ENCODE measurements at places on chromosomes 12 and 14.
A peak's percentile ranks its signal among the peaks of the same experiment; 100 is the strongest.

GRCh38 chr12:53972152-53972702, 699 bp upstream of the HOXC11 start:
- DNase-seq, result no peak

GRCh38 chr12:93358821-93359220, 18.9 kb upstream of the NUDT4 start:
- no peak for DNase-seq

- no peak for DNase-seq
Observed at GRCh38 chr12:41552588-41552987, 364.5 kb downstream of the PDZRN4 start.

GRCh38 chr14:23639048-23639890, 3.1 kb downstream of the DHRS2 start:
- no peak for DNase-seq

- DNase-seq, result peak; percentile 86
Observed at GRCh38 chr12:64221651-64222008, 466 bp downstream of the KICS2 start.

DNA sequence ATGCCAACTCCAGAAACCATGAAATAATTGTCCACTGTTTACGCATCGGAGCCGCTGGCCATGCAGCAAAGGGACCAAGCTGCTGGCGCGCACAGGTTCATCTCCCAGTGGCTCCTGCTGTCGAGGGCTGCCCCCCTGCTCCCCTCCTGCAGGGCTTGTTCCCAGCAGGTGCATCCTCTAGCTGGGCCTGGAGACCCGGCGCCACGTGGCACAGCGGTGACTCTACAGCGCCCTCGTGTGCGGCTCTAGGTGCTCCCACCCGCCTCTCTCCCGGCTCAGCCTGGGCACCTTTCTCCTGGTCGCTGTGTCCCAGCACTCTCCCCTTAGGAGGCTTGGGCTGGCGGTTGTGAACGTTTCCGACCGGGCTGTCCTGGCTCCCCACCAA, 37.5 kb upstream of the INF2 start:
- DNase-seq, result no peak

DNA sequence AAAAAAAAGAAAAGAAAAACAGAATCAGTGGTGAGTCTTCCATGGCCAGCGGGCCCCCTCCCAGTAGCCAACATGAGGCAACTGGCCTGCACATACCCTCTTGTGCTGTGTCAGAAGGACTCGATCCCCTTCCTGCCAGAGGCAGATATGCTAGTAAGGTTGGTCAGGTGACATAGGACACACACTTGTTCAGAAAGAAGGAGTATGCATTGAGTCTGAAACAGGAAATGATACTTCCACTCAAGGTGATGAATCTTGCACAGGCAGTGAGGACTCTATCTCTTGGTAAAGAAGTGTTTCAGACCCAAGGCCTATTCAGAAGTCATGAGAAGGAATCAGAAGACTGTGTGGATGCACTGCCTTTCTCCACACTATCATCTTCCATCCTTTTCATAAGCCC, 269.7 kb upstream of the FAR2 start:
- DNase-seq, result no peak

- DNase-seq, result no peak
Observed at GRCh38 chr12:25376985-25377384, 126.3 kb upstream of the KRAS start.

- DNase-seq, result no peak
Observed at GRCh38 chr12:115210533-115211252, 526.7 kb upstream of the TBX3 start.

- no peak for DNase-seq
Observed at GRCh38 chr12:98372340-98373024, 142.9 kb upstream of the TMPO start.

DNA sequence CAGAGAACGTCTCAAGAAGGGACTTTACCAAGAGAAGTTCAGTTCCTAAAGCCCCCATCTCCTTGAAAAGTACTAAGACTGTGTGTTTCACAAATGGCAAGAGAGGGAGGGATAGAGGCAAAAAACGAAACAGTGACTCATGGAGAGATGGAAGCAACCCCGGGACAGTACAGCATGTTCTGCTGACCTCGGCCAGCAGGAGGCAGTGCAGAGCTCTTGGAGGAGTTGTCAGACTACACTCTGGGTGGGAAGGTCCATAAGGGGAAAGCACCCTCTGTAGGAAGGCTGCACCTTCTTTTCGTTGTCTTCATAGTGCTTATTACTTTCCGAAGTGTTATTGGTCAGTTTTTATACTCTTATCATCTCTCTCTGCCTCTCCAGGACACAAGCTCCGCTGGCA, 525.2 kb upstream of the CCDC196 start:
- peak; percentile 78 for DNase-seq

DNA sequence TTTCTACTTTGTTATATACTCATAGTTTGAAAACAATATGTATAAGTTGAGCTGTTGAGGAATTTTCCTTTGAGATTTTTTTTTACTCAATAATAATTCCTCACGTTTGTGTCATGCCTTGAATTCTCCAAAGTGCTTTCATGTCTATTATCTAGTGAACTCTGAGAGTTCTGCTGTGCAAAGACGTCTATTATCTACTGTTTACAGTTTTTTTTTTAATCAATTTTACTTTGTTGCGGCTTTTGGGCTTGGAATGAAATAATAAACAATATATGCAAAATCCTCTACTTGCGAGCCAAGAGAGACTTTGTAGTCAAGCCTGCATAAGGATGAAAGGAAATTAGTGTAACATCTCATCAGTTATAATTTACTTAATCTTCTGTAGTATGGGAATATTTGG, 107.2 kb upstream of the FRMD6 start:
- no peak for DNase-seq

GRCh38 chr14:86574778-86575129, 1044.8 kb downstream of the FLRT2 start:
- no peak for DNase-seq

GRCh38 chr12:72493407-72493806, 221.2 kb downstream of the TRHDE start:
- DNase-seq, result no peak

DNA sequence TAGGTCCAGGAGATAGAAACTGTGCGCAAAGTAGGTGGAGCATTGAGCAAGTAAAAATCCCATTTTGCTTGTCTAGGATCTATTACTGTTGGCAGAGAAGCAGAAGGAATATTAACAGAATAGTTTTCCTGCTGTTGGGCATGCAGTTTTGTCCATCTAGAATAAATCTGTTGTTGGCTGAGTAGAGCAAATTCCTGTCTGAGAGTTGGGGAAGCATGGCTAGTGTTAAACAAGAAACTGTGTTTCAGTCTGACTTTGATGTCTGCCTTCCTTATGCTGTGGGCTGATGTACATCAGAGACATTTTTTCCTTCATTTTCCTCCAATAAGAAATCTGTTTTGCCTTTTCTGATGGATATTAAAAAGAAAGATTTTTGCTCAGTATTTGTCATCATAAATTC, 98.2 kb downstream of the RAD52 start:
- no peak for DNase-seq

DNA sequence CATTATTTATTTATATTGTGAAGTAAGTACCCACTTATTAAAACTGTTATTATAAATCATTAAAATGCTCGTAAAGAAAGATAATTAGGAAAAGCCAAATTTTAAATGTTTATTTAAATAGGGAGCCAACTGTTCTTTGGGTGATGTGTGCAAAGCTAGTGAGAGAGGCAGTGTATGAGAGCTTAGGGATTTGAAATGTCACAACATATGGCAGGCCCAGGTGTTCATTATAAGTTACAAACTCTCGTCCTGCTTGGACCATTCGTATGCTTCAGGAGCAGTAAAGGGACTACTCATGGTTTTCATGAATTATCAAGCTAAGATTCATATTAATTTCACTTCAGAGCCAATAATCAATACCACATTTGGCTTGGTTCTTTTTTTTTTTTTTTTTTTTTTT, 154.5 kb downstream of the TGFB3 start:
- DNase-seq, result peak; percentile 12

- DNase-seq, result peak; percentile 45
Observed at GRCh38 chr12:26651566-26652188, 181.3 kb downstream of the ITPR2 start.

DNA sequence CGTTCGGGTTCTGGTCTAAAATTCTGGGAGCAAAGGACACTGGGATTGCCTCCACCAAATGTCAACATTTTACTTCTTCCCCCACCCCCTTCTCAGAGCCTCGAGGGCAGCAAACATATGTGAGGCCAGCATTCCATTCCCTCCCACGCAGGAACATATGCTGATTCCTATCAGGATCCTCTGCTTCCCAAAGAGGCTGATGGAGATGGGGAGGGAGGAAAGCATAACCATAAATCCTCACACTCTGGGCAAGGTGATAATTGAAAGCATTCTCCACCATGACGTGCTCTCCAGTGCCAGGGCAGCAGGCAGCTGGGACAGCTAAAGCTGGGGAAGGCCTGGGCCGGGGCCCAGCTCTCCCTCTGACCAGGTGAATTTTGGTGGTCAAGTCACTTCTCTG, 395.0 kb downstream of the ZFP36L1 start:
- no peak for DNase-seq

- DNase-seq, result no peak
Observed at GRCh38 chr12:24554612-24555295, 394.1 kb downstream of the BCAT1 start.

DNA sequence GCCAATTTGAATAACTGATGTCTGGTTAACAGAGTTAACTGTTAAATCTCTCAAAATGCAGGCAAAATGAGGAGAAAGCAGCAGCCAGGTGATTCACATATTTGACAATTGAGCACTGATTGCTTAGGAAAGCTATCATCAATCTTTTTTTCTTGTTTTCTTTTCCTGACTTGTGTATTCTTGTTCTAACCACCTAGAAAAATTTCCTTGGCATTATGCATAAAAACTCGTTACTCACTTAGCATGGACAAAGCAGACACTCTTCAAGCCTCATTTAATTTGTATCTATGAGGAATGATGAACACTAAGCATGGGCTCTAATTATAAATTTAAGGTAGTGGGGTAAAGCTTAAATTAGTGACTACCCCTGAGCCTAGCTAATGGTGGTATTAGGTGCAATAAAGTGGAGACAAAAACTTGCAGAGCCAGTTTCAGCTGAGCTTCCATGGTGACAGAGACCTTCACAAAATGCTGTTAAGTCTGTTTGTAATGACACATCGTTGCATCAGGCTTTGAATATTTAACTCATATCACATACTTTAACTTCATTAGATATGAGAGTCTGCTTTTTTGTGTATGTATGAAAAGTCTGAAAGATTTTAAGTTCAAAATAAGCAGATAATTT, 52.0 kb downstream of the RASSF9 start:
- DNase-seq, result no peak

DNA sequence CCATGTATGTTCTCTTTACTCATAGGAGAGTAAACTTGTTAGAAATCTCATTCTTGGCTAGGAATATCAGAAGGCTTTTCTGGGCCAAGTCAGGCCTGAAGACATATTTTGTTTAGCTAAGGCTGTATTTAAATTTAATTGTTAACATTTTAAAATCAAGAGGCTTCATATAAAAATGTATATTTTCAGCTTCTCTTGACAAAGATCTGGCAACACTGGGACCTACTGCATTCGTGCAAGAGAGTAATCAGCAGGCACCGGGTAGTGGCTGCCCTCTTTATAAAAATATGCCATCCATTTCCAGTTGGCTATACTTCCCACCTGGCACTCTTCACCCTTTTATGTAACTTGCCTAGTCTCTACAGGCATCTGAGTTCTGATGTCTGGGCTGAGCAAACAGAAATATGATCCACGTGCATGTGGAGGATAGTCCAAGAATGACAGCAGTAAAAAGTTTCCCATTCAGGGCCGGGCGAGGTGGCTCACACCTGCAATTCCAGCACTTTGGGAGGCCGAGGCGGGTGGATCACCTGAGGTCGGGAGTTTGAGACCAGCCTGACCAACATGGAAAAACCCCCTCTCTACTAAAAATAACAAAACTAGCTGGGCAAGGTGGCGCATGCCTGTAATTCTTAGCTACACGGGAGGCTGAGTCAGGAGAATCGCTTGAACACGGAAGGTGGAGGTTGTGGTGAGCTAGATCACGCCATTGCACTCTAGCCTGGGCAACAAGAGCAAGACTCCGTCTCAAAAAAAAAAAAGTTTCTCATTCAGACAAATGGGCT, 2.0 kb upstream of the SOS2 start:
- DNase-seq, result no peak

DNA sequence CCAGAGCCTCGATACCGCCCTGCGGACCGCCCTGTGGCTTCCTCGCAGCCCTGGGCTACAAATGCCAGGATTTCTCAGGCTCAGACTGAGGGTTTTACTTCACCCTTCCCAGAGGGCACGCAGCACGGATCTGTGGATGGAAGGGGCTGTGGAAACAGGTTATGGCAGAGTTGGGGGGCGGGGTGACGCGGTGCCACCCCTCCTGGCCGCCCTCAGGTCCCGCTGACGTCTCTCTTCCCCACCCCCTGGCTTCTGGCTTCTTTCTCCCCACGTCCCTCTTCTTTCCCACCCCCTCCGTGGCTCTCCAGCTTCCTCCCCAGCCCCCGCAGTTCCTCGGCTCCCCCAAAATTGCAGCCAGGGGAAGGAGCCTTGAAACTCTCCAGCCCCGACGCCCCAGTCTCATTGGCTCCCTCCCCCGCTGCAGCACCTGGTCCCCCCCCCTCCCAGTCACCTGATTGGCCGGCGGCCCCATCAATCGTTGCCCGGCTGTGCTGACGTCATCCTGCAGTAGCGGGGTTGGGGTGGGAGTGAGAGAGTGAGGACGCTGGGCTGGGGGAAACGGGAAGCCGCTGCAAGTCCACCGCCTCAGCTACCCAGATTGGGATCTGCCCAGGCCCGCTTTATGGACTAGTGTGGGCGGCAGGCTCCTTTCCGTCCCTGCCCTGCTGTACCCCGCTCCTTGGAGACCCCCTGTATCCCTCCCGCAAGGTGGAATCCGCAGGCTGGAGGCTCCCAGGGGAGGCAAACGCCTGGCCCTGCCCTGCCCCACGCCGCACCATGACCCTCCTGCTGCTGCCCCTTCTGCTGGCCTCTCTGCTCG, at the start of gene CLSTN3:
CLSTN3 (plus strand) TSS at position 500 of the 820 bp plus-strand sequence; CDS start at position 778, 278 bp downstream.
- peak; percentile 91 for DNase-seq

DNA sequence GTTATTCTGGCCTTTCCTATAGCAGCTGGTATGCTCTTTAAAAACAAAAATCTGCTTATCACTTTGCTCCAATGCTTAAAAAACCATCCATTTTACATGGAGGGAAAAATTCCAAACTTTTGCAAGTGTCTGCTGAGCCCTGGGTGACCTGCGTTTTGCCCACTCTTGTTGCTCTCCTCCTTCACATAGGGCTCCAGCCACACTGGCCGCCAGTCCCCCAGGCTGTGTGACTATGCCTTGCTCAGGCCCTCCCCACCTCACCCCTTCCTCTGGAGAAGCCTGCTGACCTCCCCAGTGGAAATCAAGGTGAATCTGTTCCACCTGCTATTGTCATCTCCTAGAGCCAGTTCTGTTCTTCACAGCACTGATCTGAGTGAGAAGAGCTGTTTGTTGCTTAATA, 126.9 kb downstream of the SLC25A47 start:
- DNase-seq, result no peak

GRCh38 chr14:64089920-64090319, 204.3 kb downstream of the ESR2 start:
- DNase-seq, result peak; percentile 25

- DNase-seq, result no peak
Observed at GRCh38 chr12:118922405-118922804, 58.9 kb upstream of the SRRM4 start.

GRCh38 chr12:118292836-118293235, 79.9 kb downstream of the TAOK3 start:
- no peak for DNase-seq

- no peak for DNase-seq
Observed at GRCh38 chr12:53961025-53961761, 6.5 kb downstream of the HOXC12 start.

GRCh38 chr14:61479746-61480502, 158.5 kb downstream of the PRKCH start:
- no peak for DNase-seq

- DNase-seq, result no peak
Observed at GRCh38 chr12:54185919-54186318, 2.9 kb downstream of the SMUG1 start.

Data from WERI-Rb-1 (cell line).